ENCODE measurements at places on chromosomes 13 and 19.
A peak's percentile ranks its signal among the peaks of the same experiment; 100 is the strongest.

DNA sequence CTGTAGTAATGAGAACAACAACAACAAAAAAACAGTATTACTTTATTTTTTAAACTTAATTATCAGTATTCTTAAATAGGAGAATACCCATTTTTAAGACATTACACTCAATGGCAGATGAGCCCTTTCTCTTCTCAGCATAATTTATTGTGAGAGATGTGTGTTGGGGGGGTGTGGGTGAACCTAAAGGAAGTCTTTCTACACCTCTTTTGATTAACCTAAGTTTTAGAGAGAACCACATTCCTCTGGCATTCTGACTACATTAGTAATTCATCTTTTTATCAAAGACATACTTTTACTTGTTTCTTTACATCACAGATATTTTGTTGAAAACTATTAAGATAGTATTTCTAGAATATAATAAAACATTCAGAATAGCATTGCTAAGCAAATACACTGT lies 890.9 kb downstream of the PCDH9 start:
- no peak for DNase-seq

DNA sequence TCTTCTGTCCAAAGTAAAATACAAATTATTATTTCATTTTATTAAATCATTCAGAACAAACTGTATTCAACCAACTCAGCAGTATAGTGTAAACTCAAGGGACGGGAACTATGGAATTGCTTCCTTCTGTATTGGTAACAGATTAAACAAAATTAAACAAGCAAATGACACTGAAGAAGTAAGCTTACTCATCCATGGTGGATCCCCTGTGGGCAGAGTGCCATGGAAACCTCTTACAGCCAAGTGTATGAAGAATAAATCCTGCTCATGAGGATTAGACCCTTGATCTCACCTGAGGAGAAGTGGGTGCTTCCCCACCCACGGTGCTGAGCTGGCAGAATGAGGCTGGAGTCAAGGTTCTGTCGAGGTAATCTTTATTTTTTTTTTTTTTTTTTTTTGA lies 18.0 kb upstream of the RFXAP start:
- DNase-seq: no peak

- DNase-seq: no peak
These were observed 624.4 kb upstream of the KLHL1 start for GRCh38 chr13:70732611-70733010.

DNA sequence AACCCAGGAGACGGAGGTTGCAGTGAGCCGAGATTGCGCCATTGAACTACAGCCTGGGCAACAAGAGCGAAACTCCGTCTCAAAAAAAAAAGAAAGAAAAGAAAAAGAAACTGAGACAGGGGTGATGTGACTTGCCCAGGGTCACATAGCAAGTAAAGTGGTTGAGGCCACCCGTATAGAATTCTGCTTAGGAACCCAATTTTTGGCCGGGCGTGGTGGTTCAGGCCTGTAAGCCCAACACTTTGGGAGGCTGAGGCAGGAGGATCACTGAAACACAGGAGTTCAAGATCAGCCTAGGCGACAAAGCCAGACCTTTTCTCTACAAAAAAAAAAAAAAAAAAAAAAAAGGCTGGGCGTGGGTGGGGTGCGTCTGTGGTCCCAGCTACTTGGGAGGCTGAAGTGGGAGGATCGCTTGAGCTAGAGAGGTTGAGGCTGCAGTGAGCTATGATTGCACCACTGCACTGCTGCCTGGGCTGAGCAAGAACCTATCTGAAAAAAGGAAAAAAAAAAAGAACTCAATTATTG lies 1.3 kb downstream of the SNRPA start:
- DNase-seq: no peak

GRCh38 chr19:28402701-28403290 lies 810.2 kb downstream of the UQCRFS1 start:
- DNase-seq: no peak

DNA sequence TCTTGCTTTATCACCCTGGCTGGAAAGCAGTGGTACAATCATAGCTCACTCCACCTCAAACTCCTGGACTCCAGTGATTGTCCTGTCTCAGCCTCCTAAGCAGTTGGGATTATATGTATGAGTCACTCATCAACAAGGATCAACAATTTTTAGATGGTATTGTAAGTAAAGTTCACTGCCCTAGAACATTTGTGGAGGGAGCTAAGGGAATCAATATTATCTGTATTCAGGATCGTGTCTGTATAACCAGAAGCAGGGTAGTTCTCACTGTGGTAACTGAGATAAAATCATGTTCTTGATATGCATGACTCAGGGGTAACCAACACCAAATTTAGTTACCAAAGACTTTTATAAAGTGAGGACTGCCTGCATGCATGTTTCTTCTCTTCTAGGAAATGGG lies 27.0 kb downstream of the ZMYM5 start:
- DNase-seq: no peak

DNA sequence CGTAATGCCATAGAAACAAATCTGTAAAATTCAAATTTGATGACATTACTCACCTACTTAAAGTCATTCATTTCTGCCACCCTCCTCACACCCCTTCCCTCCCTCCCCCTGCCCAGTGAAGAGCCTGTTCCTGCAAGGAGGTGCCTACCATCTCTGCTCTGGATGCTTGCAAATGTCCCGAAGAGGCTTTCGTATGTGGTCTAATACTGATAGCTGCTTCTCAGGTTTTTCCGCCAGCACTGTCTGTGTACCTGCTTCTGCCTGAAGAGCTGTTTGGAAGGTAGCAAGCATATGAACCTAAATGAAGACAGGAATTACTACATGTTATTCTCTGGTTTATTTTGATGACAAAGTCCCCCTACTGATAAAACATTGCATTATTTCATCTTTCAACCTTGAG lies 57.1 kb downstream of the GPALPP1 start:
- no peak for DNase-seq

DNA sequence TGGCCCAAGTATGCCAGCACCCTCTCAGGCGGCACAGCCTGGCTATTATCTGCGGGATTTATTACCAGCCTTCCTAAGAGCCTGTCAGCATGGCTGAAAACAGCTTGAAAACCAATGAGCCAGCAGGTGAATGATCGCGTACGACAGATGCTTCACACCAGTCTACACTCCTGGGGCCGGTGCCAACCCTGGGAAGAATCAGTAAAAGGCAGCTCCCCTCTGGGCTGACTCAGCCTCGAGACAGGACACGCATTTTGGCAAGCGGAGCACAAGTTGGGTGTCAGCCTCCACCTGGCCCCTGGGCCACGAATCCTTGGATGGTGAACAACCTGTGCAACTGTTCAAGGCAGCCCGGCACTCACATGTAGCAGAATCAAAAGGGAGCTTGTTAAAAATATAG lies 15.6 kb downstream of the EMP3 start:
- no peak for DNase-seq

DNA sequence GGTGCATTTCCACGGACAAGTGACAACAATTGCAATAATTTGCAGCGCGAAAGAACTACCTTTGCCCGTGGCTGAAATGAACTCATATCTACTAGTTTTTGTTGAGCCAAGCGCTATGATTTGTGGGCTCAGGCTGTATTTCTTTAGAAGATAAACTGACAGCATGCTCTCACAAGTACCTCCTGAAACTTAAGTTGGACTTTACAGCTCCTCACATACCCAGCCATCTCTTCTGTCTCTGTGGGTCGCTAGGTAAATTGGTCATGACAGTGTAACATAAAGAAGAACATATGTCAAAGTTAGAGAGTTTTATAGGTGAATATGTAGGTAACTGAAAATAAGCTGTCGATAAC lies 839 bp downstream of the COG6 start:
- DNase-seq: no peak

DNA sequence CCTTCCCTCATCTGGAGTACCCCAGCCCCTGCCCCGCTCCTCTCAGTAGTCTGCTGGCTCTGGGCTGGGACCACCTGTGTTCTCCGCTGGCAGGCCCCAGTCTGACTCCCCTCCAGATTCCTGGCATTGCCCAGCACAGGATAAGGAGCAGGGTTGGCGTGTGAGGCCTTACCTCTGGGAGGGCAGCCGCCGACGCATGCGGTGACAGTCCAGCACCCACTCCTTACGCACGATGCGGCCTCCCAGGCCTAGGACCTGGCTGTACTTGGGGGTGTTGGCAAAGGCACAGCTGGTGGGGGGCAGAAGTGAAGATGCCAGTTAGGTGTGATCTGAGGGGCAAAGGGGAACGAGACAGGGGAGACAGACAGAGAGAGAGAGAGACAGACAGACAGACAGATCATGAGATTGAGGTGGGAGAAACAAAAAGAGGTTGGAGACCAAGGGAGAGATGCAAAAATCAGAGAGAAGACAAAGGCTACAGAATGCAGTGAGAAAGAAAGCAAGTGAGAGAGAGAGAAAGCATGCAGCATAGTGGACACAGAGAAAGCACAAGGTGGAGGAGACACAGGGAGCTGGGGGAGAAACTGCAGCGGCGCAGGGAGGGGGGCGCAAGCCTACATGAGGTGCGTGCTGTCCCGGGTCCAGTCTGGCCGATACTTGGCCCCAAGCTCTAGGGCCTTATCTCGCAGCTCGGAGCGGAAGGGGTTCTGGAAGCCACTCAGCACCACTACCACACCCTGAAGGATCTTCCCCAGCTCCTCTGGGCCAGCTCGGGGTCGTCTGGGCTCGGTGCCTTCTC lies 18.6 kb downstream of the ZNF575 start:
- no peak for DNase-seq

- DNase-seq: no peak
These were observed 237.5 kb downstream of the COG6 start for GRCh38 chr13:39892721-39893685.

DNA sequence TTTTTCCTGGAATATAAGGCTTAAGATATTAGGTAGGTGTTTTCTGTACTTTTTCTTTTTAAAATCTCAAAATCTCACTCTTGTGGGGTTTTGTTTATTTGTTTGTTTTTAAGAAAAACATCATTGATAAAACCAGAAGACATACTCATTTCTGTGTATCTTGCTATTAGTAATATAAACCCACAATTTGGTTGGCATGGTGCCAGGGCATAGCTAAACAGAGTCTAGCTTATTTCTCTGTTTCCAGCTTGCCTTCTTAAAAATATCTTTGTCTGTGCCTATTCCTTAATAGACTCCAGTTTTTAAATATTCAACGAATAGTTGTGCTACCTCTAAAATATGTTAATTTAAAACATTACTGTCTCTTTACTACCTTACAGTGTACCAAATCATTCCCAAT lies 1121.9 kb upstream of the PCDH20 start:
- DNase-seq: no peak

- DNase-seq: no peak
These were observed 124.6 kb downstream of the COL4A2 start for GRCh38 chr13:110431425-110432294.

- no peak for DNase-seq
These were observed 31.0 kb downstream of the PIP5K1C start for GRCh38 chr19:3669082-3669946.

DNA sequence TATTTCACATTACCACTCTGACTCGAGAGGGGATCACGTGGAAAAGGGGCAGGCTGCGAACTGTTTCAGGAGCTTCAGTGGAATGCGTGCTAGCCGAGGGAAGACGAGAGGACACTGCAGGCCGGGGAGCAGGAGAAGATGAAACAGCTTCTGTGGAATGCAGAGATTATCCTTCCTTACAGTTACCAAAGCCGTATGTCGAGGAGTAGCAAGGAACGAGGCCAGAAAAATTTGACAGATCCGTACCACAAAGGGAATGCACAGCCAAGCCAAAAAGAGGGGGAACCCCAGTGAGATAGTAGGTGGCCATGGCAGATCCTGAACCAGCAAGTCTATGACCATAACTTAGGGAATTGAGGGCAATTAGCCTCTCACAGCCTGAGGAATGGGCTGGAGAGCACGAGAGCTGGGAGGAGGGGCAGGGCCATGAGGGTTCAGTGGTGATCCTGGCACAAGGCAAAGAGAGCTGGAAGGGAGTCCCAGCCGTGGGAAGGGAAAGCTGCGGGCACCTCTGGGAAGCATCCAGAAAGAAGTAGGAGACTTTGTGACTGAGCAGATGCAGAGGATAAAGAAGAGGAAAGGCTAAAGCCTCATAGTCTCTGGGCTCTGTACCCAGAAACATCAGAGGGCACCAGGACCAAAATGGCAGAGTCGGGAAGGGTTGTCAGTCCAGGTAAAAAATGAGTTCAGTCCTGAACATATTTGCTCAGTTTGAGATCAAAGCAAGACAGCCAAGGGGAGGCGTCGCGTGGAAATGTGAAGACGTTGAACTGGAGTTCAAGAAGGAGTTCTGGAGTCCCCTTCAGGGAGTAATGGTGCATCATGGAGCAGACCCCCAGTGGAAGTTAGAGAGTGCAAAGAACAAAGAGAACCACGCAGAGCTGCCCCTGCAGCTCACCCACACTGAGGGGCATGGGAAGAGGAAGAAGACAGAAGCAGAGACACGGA lies 5.1 kb downstream of the COL4A1 start:
- DNase-seq: no peak

- no peak for DNase-seq
These were observed 33.7 kb downstream of the PPP1R37 start for GRCh38 chr19:45126654-45127053.

DNA sequence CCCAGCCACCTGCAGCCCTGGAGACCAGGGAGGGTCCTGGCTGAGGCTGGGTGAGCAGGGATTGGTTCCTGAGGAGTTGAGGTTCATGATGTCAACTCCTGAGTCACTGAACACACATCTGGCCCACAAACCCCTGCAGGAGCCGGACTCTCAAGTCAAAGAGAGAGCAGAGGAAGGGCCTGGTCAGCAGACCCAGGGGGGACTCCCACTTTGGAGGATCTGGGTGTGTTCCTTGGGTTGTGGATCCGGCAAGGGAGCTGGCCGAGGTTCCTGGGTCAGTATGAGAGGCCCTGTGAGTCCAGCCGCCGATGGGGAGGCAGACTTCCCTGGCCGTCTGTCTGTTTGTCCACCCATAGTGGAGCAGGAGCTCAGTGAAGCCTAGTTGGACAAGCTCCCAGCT lies 4.0 kb downstream of the SLC7A10 start:
- no peak for DNase-seq

DNA sequence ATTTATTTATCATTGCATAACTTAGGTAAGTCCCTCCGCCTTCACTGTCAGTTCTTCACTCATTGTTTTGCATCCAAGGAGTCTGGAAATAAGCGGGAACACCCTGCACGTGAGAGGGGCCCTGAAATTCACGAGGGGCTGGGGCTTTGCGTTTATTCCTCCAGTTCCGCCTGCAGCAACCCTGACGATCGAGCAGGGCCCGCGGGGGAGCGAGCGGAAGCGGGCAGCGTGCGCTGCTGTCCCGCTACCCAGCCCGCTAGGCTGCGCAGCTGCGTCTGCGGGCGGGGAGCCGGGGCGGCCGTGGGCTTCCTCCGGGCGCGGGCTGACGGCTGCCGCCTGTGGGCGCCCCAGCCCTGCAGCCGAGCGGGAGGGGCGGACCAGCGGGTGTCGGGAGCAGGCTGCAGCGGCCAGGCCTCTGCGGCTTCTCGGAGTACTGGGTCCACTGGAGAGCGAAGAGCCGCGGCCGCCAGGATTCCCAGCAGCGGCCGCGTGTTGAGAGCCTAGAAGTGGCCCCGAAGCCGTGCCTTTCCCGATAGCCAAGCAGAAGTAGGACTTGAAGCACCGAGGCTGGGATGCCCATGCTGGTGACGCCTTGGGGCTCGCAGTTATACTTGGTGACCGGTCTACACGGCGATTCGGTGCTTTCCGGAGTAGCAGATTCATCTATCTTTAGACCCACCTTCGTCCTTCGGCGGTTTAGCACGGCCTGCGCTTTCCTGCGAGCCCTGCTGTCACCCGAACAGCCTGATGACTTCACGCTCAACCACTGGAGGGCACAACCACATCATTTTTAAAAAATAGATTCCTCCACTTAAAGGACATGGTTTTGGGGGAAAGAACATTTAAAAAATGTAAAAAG lies 32.9 kb upstream of the SACS start:
- peak; percentile 81 for DNase-seq

- no peak for DNase-seq
These were observed 30.7 kb upstream of the WASF3 start for GRCh38 chr13:26526702-26527216.

Measured in upper lobe of right lung (tissue), 1 donor.